Erythroblast (primary cell): ENCODE measurements at places on chromosomes 1 and 21.

DNA sequence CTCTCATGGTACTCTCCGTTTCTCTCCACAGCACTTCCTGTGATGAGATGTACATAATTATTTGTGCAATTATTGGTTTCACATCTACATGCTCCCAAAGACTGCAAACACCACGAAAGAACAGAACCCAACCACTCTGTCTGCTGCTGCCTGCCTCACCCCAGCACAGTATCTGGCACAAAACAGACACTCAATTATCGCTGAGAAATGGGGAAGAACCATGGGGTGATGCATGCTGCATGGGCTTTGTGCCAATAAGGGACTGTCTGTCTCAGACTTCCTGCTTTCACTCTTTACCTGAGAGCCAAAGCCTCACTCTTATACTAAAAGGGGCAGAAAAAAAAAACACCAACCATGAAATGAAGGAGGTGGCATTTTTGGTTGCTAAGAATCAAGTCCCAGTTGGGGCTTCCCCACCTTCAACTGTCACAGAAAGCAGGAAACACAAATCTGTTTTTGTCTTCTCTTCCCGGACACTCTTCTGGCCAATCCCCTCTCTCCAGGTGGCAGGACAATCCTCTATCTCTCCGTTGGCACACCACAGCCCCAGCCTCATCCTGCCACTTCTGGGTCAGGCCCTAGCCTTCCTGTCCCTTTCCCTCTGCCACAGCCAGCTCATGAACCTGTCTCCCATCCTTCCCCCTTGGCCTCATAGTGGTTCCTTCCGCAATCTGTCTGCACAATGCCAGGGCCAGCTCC, 82.0 kb downstream of the TGFBR3 start:
- DNase-seq: peak; percentile 47

DNA sequence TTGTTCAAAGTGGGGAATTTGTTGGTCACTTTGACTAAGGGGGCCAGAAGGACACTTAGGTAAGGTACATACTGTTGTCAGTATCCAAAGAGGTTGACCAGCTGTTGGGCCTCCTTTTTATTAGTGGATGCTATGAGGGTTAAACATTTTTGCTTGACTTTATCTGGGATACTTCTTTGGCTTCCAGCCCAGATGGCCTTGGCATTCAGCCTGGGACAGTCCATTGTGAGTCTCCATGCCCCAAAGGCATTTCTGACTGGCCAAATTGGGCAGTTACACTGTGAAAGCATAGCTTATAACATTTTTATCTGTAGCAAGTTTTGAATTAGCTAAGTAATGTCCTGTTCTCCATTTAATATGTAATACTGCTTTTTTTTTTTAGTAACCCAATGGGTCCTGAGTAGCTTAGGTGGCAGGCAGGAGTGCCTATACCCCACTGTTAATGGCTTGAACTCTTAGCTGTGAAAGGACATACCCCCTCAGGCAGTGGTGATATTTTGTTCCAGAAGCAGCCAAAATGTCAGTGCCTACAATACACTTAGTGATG, 35.4 kb upstream of the CD1D start:
- peak; percentile 37 for DNase-seq

GRCh38 chr1:35486858-35487408, 70.3 kb downstream of the KIAA0319L start:
- DNase-seq: no peak

- no peak for DNase-seq
Measured at GRCh38 chr21:31162827-31163226, 124.6 kb upstream of the KRTAP19-8 start.

GRCh38 chr21:35697321-35697808, 363.0 kb downstream of the SETD4 start:
- no peak for DNase-seq

GRCh38 chr1:24967555-24967954, 37.5 kb upstream of the RUNX3 start:
- no peak for DNase-seq

GRCh38 chr1:169012416-169012815, 94.1 kb upstream of the ATP1B1 start:
- no peak for DNase-seq

DNA sequence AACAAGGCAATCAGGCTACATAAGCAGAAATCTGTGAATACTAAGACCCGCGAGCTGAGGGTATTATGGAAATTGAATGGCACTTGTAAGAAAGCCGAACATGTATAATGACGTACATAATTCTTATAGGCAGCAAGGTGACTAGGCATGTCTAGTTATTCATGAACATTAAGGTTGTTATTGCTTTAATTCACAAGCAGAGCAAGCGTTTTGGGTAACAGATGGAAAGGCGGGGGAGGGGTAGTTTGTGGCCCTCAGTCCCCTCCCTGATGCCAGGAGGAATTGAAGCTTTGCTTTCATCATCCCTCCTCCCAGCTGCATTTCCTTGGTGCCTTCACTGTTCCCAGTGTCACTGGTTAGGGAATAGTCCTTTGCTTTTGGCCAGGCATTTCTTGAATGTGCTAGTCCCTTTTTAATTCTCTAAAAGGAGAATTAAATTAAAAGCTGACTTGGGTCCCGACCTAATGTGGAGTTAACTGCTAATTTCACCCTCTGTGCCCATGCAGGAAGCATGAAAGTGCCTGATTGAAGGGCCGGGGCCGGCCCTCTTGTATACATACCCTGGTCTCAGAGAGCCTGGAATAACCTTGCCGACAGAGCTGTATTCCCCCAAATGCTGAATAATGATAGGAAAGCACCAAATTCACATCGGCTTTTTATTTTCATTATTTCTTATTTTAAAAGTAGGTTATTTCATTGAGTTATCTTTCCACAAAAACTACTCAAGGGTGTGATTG, 42.5 kb downstream of the RYR2 start:
- DNase-seq: no peak

GRCh38 chr1:35577071-35577998, 4.2 kb downstream of the TFAP2E start:
- peak; percentile 21 for DNase-seq

DNA sequence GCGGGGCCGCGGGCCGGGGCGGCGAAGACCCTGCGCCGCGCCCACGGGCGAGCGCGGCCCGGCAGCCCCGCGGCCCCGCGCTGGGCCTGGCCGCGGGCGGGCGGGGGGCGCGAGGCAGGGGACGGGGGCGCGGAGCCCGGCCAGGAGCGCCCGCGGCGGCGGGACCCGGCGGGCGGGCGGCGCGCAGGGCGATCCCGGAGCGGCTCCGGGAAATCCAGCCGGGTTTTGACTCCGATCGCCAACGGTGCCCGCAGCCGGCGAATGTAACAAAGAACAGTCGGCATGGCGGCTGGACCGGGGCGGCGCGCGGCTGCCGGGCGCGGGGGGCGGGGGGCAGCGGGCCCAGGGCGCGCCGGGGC, 334 bp downstream of the PRDM15 start:
- peak; percentile 88 for DNase-seq

GRCh38 chr1:68029444-68029843, 21.0 kb downstream of the DIRAS3 start:
- DNase-seq: no peak
